SK-MEL-5 (cell line): ENCODE measurements at places on chromosomes 5 and 9.

GRCh38 chr9:105883847-105884246, 189.5 kb downstream of the TMEM38B start:
- peak; percentile 28 for DNase-seq

- DNase-seq: no peak
Observed at GRCh38 chr5:4087110-4087509, 491.5 kb downstream of the IRX1 start.

GRCh38 chr5:95835682-95836385, 13.3 kb upstream of the GLRX start:
- no peak for DNase-seq

- no peak for DNase-seq
Observed at GRCh38 chr9:35001285-35001677, 11.7 kb downstream of the DNAJB5 start.

- no peak for DNase-seq
Observed at GRCh38 chr9:96172797-96173196, 129.2 kb downstream of the HSD17B3 start.

GRCh38 chr5:81513982-81514381, 120.0 kb upstream of the ACOT12 start:
- DNase-seq: peak; percentile 46

GRCh38 chr9:129380961-129381401, 202.9 kb upstream of the IER5L start:
- DNase-seq: no peak

DNA sequence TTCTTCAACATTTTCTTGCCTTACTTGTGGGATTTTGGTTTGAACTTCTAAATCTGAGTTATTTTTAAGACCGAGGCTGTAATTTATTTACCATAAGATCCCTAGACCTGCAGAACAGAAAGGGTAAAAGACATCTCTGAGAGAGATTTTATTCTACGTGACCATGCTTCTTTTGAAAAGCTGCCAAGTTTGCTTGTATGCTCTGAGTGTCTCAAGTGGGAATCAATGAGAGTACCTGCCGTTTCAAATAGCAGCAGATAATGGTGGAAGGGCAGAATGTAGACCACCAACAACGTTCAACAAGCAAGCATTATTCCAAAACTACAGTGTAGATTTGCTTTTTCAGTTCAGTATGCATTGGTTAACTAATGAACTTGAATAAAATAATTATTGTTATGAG, 108.6 kb upstream of the MINAR2 start:
- DNase-seq: no peak

DNA sequence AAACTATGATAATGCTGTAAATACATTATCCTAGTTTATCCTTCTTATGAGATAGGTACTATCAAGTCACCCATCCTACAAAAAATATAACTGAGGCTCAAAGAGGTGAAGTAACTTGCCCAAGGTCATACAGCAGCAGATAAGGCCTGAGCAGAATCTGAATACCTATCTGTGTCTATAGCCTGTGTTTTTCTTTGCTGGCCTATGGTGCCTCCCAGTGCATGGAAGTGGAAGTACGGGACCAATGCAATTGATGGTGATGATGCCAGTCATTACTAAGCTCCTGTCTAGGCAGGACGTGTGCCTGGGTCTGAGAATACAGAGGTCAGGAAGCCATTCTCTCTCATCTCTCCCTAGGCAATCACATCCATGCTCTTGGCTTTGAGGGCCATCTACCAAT, 67.8 kb downstream of the FAT2 start:
- peak; percentile 77 for DNase-seq

GRCh38 chr5:125377141-125377540, 630.7 kb upstream of the ZNF608 start:
- no peak for DNase-seq

- no peak for DNase-seq
Observed at GRCh38 chr5:96087939-96088338, 126.3 kb upstream of the ELL2 start.
